ENCODE measurements at places on chromosomes 2 and 18. TPM values are rescaled to one million over a fixed set of nuclear protein-coding genes. Genes with fewer than 3 reads are reported as not detected.

Gene MC5R
- polyA plus RNA-seq, result not detected

Gene FABP1
- 0.99 TPM for polyA plus RNA-seq

Gene ZC3H6
- polyA plus RNA-seq, result 5.0 TPM

DNA sequence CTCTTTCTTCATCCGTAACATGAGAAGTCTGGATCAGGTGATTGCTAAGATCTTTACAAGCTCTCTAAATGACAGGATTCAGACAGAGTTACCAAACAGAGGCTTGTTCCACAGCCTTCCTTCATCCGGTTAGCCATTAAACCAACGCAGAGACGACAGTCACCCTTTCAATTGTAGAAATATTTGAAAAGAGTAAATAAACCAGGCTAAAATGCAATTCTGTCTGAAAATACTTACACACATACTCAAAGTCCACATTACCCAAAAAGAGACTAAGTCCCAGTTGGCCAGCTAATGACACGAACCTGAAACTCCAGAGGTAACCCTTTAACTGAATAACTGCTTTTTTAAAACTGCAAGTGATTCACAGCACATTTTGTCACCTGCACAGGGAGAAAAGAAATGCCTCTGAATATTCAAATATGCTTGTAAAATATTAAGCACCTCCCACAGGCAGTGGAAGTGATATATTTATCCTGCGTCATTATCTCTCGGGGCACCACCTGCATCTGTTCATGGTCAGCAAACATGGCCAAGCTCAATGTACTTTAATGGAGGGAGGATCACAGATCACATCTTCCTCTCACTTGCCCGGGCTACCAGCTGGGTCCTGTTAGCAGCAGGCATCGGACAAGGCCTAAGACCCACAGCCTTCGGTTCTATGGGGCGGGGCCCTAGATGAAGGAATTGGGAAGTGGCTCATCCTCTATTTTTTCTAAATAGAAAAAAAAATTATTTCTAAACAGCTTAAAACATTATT lies 38.8 kb upstream of the DNER start:
- no peaks in the 10 kb centered on the region for H3K27me3 ChIP-seq
- H3K27ac ChIP-seq, result no peak overlapping the region
- no peaks in the 10 kb centered on the region for H3K36me3 ChIP-seq
- DNase-seq, result no peak

GRCh38 chr2:237860273-237860935 lies 981 bp downstream of the RAMP1 start:
- peaks cover 11% of the 10 kb centered on the region for H3K4me1 ChIP-seq
- DNase-seq, result no peak
- no peak overlapping the region for H3K27ac ChIP-seq
- peak overlapping the region; percentile 42 for H3K4me3 ChIP-seq
- no peaks in the 10 kb centered on the region for H3K36me3 ChIP-seq

DNA sequence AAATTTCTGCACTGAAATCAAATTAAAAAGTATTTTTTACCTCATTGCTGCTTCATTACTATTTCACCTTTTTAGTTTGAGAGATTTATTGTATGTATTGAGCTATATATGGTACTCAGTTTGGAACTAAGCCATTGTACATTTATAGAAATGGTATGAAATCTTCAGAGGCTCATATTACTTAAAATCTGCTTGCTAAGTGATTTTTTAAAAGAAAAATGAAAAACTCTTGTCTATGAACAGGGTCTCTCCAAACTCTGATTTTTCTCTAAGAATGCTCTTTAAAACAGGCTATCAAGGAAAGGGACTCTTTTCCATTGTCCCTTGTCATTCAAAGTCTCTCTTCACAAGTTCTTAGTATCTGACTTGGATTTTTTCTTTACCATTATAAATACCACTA lies 31.8 kb downstream of the C1D start:
- H3K36me3 ChIP-seq, result no peaks in the 10 kb centered on the region
- no peak overlapping the region for H3K27ac ChIP-seq
- H3K4me3 ChIP-seq, result no peak overlapping the region
- H3K4me1 ChIP-seq, result no peaks in the 10 kb centered on the region

Measured in testis (tissue), 5 donors.